ENCODE measurements at places on chromosomes 1 and 21.
A peak's percentile ranks its signal among the peaks of the same experiment; 100 is the strongest.

DNA sequence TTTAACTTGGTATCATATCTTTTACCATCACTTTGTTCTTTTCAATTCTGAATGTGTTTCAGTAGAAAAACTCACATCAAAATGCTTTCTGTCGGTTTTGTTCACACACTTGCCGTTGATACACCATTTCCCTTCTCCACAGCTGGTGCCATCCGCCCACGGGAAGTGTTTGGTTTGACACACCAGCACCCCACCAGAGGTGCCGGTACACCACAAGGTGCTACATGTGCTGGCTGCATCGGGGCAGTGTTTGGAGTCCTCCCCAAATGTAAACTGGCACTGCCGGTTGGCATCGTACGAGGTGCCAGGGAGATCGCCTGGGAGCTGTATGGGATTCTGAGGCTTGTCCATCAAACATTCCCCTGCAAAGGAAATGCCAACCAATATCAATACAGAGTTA is 5.0 kb downstream of the ADAMTS1 start:
- no peak for DNase-seq

- DNase-seq, result no peak
Observed at GRCh38 chr1:113007706-113008364, 51.8 kb upstream of the SLC16A1 start.

- DNase-seq, result no peak
Observed at GRCh38 chr1:93813076-93813475, 65.9 kb downstream of the DNTTIP2 start.

DNA sequence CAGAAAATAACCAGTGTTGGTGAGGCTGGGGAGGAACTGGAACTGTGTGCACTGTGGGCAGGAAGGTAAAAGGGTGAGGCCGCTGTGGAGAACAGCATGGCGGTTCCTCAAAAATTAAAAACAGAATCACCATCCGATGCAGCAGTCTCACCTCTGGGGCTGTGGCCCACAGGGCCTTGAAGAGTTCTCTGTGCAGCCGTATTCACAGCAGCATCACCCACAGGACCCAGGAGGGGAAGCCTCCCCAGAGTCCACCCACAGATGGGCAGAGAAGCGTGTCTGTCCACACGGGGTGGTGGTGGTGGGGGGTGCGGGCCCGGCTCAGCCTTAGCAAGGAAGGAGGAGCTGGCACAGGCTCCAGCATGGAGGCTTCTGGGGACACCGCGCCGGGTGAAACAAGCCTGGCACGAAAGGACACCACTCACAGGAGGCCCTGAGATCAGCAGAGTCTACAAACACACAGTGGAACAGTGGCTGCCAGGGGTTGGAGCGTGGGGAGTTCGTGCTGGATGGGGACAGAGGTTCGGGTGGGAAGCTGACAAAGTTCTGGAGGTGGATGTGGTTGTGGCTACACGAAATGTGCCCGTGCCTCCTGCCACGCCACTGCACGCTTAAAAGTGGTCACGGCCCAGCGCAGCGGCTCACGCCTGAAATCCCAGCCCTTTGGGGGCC is 11.5 kb downstream of the MORN1 start:
- DNase-seq, result no peak

- DNase-seq, result no peak
Observed at GRCh38 chr21:28357743-28358142, 634.9 kb downstream of the LTN1 start.

GRCh38 chr1:184555665-184556641 is 169.1 kb downstream of the C1orf21 start:
- no peak for DNase-seq

- DNase-seq, result no peak
Observed at GRCh38 chr1:174850726-174851125, 149.0 kb upstream of the CACYBP start.

- DNase-seq, result no peak
Observed at GRCh38 chr21:46211786-46212720, 16.5 kb downstream of the LSS start.

DNA sequence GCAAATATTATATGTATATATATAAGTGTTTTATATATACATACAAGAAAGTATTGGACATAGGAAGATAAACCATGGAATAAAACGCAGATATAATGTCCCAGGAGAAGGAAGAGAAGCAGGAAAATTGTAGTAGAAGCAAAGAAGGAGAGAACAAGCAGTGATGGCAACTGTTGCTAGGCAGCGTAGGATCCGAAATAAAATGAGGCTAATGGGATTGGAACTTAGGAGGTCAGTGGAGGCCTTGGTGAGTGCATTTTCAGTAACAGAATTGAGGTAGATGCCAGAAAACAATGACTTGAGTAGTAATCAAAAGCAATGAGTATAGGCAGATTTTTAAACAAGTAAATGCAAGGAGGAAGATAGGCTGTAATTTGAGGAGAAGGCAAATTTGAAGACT is 265.8 kb downstream of the LRRC7 start:
- no peak for DNase-seq

DNA sequence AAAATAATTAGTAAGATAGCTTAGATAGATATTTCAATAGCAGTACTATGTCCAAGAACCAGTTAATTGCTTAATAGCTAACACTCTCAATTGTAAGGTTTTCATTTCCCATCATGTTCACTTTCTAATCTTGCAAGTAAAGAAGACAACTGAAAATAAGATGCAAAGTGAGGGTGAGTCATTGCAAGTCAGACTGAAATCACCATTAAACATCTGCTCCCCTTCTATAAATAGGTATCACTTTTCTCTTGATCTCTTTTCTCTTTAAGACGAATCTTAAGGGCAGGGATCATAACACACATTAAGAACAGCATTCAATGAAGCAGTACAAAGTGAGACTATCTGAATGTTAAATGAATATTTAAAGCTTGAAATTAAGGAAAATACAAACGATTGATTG is 40.4 kb downstream of the UBR4 start:
- DNase-seq, result no peak

GRCh38 chr1:93717640-93718039 is 36.0 kb upstream of the BCAR3 start:
- no peak for DNase-seq

GRCh38 chr1:227886993-227887696 is 60.6 kb downstream of the WNT9A start:
- DNase-seq, result no peak

DNA sequence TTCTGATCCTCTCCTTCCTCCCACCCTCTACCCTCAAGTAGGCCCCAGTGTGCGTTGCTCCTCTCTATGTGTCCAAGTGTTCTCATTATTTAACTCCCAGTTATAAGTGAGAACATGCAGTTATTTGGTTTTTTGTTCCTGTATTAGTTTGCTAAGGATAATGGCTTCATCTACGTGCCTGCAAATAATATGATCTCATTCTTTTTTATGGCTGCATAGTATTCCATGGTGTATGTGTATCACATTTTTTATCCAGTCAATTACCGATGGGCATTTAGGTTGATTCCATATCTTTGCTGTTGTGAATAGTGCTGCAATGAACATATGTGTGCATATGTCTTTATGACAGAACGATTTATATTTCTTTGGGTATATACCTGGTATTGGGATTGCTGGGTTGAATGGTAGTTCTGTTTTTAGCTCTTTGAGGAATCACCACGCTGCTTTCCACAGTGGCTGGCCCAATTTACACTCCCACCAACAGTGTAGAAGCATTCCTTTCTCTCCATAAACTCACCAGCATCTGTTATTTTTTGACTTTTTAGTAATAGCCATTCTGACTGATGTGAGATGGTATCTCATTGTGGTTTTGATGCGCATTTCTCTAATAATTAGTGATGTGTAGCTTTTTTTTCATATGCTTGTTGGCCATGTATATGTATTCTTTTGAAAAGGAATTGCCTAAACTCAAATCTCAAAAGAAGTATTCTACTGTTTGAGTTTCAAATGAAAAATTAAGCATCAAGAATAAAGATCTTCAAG is 116.9 kb downstream of the ETS2 start:
- DNase-seq, result no peak

DNA sequence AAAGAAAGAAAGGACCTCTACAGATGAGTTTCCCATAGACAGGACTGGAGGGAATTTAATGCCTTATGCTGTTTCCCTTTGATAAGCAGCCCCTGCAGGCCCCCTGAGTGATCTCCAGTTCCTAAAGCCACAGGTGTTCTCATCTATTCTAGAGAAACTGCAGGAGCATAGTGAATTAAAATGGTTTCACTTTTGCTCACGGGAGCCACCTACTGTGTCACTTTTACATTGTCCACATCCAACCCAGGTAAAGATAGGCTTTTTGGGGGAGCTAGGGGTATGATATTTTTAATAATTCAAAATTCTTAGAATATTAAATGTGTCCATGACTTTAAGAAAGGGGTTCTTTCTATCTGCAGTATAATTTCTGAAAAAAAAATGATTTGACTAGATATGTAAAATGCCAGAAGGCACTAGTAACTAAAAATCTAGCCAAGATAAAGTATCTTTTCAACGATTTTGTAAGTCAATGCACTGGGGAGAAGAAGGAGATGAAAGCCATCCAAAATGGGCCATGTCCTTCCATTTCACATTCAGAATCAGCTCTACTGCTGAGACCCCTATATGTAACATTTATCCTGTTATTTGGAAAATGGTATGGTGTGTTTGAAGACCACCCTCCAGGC is 267.3 kb upstream of the DUSP10 start:
- DNase-seq, result peak; percentile 30

- DNase-seq, result no peak
Observed at GRCh38 chr21:30994932-30995331, 43.3 kb downstream of the KRTAP19-8 start.

Measured in A549 (cell line).